ENCODE measurements at places on chromosomes 12 and 14.

DNA sequence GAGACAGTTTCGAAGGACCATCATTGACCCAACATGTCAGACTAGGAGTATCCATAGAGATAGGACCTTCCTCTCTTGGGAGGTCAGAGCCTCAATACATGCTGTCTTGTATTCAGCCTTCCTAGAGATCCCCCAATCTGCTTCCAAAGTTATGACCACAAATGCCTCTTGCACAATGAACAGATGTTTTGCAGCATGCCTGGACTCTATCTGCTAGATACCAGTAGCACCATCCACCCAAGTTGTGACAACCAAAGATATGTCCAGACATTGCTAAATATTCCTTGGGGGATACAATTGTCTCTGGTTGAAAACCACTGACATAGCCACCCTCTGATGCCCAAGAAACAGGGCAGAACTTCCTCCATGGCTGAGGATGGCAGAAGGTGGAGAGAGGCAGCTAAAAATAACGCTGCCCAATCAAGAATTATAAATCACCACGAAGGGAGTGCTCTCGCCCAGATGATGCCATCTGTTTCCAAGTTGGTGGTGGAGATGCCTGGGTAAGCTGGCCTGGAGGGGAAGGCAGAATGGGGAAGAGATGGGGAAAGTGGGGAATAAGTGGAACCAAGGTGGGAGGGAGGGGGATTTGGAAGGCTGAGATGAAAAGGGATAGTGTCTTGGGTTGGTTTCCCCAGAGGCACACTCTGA is 42.9 kb upstream of the NOS1 start:
- no peak for DNase-seq

- no peak for DNase-seq
Observed at GRCh38 chr14:93003945-93004698, 81.2 kb downstream of the CHGA start.

DNA sequence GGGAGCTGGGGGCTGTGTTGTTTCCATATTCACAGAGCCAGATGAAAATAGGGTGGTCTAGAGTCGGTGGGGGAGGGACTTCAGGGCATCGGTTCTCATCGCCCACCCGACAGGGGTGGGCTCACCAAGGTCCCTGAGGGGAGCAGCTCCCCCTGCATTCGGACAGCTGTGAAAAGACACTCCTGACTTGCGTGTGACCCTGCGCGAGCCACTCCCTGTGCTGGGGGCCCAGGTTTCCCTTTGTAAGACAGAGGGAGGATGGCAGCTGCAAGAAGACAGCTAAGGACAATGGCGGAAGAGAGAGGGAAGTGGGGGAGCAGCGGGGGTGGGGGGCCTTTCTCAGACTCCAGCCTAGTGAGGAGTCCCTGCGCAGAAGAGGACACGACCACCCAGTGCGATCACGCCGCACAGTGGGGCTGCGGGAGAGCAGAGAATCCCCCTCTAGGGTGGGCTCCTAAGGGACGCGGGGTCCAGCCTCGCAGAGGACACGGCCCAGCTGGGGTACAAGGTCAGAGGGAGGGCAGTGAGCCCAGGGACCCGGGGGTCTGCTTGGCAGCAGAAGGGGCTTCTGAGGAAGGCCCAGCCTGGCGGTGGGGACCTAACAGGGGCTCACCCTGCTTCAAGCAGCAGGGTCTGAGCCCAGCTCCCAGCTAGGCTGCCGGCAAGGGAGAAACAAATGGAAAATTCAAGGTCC is 326.9 kb upstream of the DIO3 start:
- DNase-seq: no peak

DNA sequence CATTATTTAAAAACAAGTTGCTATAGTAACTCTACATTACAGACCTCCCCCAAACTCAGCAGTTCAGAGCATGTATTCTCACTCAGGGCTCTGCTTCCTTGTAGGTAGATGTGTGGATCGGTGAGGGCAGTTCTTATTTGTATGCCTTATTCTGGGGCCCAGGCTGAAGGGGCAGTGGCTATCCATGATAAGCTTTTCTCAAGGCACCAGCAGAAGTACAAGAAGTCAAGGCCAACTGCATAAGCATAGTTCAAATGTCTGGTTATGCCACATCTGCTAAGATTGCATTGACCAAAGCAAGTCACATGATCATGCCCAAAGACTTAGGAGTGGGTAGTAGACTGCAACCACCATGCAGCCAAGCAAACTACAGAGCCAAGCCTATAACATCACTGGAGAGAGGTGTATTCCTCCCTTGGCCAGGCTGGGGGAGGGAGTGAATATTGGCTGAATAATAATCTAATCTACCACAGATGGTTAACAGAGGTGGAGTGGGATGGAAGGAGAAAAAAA is 4.6 kb downstream of the PSEN1 start:
- no peak for DNase-seq

Data from activated CD4-positive, alpha-beta T cell treated with anti-CD3 and anti-CD28 coated beads, Interleukin-2, amount 50 U/mL, for 4 hours (primary cell).